ENCODE measurements at places on chromosomes 12 and 14. TPM values are rescaled to one million over a fixed set of nuclear protein-coding genes. Genes with fewer than 3 reads are reported as not detected.

The CPNE6 gene
- total RNA-seq, result not detected

The GZMH gene
- not detected for total RNA-seq

The KRT72 gene
- not detected for total RNA-seq

The RNASE2 gene
- total RNA-seq, result not detected

The RFLNA gene
- 26.7 TPM for total RNA-seq
